ENCODE measurements at places on chromosomes 3 and 15.

DNA sequence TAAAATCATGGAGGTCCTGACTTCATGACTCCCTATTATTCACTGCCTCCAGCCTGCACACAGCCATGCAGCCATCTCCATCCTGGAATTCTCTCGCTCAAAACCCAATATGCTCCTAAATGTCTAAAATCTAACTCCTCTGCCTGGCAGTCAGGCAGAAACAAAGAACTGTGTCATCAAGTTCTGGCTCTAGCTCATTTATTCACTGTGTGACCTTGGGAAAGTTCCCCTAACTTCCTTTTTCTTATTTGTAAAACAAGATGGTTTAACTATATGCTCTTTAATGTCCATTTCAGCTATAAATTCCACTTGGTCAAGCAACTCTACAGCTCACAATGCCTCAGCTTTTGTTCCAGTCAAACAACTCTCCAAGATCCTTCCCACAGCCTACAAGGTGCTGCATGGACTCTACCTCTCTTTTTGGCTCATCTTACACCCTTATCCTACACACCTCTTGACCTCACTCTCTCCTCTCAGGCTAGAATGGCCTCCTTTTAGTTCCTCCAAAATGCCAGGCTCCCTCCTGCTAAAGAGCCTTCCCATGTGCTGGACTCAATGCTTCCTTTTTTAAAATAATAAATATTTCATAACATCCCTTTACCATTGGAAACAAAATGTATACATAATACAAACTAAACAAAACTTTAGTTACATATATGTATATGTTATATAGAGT is 16.4 kb downstream of the PIK3CB start:
- no peak for DNase-seq

GRCh38 chr15:57329582-57330367 is 46.5 kb upstream of the CGNL1 start:
- DNase-seq = no peak

- DNase-seq = no peak
Measured at GRCh38 chr3:154660811-154661210, 230.8 kb upstream of the GPR149 start.

GRCh38 chr3:42157540-42158538 is 66.7 kb downstream of the TRAK1 start:
- no peak for DNase-seq

- DNase-seq = no peak
Measured at GRCh38 chr15:63803106-63803886, 30.5 kb downstream of the HERC1 start.

- DNase-seq = no peak
Measured at GRCh38 chr3:195717852-195718476, 2.8 kb upstream of the MUC20 start.

GRCh38 chr15:35992791-35993190 is 446.8 kb upstream of the DPH6 start:
- no peak for DNase-seq

DNA sequence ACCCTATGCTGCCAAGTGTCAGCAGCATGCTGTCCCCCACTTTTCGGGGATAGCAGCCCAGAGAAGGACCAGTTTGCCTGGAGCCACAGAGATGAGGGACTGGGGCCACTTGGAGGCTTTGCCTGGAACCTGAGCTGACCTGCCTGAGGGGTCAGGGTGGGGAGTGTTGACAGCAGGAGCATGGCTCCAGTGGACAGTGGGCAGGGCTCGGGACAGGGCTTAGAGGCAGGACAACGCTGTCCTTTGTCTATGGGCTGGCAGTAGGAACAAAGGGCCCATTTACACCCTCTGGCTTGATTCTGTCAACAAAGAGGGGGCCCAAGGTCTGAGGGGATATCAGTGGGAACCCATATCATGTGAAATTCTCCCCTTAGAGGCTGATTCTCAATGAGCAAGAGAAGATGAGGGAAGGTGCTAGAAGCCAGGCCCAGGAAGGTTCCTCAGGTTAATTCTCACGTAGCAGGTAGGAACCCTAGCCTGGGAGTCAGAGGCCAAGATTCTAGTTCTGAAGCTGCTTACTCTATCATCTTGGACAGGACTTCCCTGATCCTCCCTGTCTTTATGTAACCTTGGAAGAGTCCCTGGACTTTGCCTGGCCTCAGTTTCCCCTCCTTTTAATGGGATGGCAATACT is 29.7 kb upstream of the HHATL start:
- DNase-seq = no peak

DNA sequence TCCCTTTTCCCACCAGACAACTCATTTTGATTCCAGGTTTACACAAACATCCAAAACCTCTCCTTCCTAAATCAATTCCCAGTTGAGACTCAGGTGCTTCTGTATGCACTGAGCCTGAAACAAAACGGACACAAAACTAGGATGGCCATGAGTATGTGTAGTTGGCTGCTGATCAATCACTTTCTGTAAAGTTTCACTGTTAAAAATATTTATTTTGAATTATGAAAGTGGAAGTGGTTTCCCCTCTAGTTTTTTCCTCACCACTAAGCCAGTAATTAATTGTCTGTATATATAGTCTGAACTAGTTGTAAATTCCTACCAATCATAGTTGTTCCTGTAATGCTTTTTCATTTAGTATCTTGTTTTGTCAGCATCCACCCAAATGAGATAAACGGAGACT is 51.7 kb upstream of the TSPAN3 start:
- no peak for DNase-seq

DNA sequence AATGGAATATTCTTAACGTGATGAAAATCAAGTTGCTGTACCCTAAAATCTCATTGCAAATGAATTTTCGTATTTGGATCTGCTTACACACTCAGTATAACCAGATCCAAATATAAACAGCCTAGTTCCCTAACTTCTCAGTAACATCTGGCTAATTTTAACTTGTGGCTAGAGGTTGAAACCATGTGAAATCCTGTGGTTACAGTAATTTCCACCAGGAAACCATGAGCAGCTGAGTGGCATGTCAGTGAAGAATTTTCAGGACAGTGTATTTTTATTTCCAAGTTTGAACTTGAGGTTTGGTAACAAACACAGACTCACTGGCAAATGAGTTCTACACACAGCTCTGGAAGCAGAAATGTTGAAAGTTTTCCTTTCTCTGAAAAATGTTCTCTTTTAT is 754.1 kb downstream of the NR2F2 start:
- DNase-seq = no peak

GRCh38 chr3:20316238-20316637 is 130.2 kb upstream of the SGO1 start:
- no peak for DNase-seq

- DNase-seq = no peak
Measured at GRCh38 chr3:144585408-144585807, 613.8 kb downstream of the DIPK2A start.

GRCh38 chr15:90103701-90104329 is 1.5 kb upstream of the IDH2 start:
- DNase-seq = no peak

DNA sequence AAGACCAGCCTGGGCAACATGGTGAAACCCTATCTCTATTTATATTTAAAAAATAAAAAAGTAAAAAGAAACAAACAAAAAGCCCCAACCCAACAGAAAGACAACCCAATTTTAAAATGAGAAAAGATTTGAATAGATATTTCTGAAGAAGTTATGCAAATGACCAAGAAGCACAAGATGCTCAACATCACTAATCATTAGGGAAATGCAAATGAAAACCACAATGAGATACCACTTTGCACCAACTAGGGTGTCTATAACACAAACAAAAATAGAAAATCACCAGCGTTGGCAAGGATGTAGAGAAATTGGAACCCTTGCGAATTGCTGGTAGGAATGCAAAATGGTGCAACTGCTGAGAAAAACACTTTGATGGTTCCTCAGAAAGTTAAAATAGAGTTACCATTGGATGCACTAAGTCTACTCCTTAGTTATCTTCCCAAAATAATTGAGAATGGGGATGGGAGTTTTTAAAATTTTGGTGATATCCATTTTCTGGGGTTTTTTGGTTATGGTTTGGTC is 45.8 kb upstream of the CCNB2 start:
- no peak for DNase-seq

- no peak for DNase-seq
Measured at GRCh38 chr3:188171682-188172467, 17.9 kb downstream of the LPP start.

GRCh38 chr15:56442354-56442753 is 22.6 kb downstream of the MNS1 start:
- no peak for DNase-seq

DNA sequence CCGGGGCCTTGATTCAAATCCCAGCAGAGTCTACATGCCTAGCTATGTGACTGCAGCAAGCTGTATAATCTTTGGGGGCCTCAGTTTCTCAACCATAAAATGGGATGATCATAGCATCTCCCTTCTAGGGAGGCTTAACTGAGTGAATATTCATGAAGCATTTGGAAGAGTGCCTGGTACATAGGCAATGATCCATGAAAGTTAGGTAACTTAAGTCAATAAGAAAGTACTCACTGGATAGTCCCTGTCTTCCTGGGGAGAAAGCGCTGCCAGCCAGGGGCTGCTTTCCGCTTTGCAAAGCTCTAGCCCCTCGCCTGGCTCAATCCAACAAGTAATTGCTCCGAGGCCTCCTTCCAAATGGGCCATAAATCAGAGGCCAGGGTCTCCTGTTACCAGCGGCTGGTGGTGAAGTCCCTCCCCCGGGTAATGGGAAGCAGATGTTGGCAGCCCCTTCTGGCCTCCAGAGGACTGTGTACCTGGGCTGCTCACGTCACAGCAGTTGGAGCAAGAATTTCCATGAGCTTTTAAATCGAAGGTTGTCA is 521.9 kb upstream of the PROK2 start:
- no peak for DNase-seq

DNA sequence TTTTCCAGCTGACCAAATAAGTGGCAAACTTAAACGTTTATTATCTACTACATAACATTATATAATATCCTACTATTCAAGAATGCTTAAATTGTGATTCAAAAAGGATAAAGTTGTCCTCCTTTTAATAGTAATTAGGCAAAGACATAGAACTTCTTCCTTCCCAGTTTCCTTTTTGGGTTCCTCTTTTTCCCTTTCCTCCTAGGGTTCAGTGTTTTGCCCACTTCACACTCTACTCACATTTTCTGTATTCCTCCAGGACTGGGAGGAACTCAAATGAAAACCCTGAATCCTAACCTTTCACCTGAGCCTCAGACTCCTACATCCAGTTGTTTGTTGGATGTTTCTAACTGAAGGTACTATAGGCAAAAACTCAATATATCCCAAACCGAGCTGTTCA is 132.5 kb downstream of the PEAK1 start:
- no peak for DNase-seq

DNA sequence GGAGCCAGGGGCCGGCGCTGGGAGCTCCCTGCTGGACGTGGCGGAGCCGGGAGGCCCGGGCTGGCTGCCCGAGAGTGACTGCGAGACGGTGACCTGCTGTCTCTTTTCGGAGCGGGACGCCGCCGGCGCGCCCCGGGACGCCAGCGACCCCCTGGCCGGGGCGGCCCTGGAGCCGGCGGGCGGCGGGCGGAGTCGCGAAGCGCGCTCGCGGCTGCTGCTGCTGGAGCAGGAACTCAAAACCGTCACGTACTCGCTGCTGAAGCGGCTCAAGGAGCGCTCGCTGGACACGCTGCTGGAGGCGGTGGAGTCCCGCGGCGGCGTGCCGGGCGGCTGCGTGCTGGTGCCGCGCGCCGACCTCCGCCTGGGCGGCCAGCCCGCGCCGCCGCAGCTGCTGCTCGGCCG is 1.5 kb downstream of the SMAD6 start:
- no peak for DNase-seq

GRCh38 chr15:78840661-78841375 is 29.6 kb upstream of the ADAMTS7 start:
- no peak for DNase-seq

DNA sequence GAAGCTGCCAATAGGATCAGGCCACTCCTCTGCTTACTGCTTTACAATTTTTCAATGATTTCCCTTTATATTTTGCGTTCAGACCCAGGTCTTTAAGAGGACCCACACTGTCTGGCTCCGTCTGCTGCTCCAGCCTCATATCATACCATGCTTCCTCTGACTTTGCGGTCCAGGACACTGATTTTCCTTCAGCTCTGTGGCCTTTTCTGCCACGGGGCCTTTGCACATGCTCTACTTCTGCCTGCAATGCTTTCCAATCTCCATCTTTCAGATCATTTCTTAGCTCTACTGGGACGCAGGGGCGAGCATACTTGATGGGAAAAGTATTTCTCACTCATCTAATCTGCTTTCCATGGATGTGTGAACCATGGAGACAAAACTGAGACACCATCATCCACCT is 23.0 kb upstream of the SH3GL3 start:
- no peak for DNase-seq

- DNase-seq = no peak
Measured at GRCh38 chr3:193742628-193743027, 149.6 kb downstream of the OPA1 start.

DNA sequence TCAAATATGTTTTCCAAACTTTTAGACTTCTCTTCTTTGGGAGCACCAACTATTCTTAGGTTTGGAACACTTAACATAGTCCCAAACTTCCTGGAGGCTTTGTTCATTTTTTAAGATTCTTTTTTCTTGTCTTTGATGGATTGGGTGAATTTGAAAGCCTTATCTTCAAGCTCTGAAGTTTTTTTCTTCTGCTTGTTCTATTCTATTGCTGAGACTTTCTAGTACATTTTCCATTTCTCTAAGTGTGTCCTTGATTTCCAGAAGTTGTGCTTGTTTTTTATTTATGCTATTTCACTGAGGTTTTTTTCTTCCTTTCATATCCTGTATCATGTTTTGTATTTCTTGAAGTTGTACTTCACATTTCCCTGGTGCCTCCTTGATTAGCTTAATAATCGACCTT is 97.5 kb downstream of the PLSCR2 start:
- no peak for DNase-seq

- DNase-seq = no peak
Measured at GRCh38 chr3:48612309-48612708, 2.9 kb upstream of the UQCRC1 start.

- DNase-seq = no peak
Measured at GRCh38 chr3:12253516-12254343, 35.1 kb upstream of the PPARG start.

- no peak for DNase-seq
Measured at GRCh38 chr3:12231431-12231830, 57.4 kb upstream of the PPARG start.
